ENCODE measurements at places on chromosomes 12 and 14.
A peak's percentile ranks its signal among the peaks of the same experiment; 100 is the strongest.

- no peak for DNase-seq
Observed at GRCh38 chr14:79278798-79279644, 932.3 kb downstream of the DIO2 start.

DNA sequence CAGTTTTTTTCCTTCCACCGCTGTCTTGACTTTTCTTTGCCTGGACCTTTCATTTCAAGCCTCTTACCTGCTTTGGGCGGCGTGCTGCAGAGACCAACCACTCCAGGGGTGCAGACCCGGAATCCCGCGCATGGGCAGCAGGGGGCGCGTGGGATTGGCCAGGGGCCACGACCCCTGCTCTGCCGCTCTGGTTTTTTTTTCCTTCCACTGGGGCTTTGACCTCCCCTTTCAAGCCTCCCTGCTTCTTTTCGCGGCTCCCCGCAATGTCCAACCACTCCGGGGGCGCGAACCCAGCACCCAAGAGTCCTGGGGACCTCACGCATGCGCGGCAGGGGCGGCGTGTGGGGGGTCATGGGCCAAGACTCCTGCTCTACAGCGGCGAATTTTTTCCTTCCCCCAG is 325.1 kb downstream of the ALG10 start:
- DNase-seq, result no peak

DNA sequence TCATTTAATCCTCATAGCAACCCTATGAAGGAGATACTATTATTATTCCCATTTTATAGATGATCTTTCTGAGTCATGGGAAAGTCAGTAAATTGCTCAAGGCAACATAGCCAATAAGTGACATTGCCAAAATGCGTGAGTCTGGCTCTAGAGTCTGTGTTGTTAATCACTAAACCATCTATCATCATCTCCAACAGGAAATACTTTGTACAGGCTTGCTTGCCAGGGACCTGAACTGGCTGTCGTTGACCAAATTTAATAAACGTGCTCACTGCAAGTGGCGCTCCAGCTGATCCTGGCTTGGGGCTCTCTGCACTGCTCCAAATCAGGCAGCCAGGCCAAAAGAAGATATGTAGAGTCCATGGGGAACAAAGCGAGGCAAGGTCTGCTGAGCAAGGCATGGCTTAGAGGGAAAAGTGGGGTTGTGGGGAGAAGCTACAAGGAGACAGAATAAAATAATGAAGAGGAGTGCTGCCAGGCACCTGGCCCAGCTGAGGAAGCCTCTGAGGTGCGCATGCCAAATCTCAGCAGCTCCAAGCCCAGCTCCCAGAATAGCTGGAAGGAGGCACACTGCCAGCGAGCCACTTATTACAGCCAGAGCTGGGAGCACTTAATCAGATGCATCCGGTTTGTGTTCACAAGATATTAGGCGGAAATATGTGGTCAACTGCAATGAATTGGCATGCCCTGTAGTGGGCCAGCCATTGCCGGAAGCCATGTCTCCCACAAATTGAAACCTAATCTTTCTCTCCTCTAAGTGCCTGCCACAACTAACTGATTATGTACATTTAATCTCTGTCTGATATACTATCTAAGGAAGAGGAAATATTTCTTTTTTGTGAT is 43.3 kb upstream of the PTPRO start:
- DNase-seq, result no peak

DNA sequence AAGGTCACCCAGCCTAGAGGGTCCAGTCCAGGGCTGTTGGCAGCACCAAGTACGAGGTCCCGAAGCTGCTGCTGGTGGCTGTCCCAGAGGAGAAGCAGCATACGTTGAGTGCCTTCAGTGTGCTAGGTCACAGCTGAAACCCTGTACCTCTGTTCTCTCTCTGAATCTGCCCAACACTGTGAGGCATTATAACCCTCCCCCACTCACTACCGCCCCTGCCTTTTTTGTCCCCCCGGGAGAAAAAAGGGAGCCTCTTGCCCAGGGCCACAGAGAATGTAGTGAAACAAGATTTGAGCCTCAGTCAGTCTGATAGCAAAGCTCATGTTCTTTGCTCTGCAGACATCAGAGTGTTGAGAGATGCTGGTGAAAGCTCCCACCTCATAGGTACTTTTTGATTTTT is 53.4 kb downstream of the PPP2R5C start:
- no peak for DNase-seq

- no peak for DNase-seq
Observed at GRCh38 chr12:79871621-79872020, 63.3 kb downstream of the PPP1R12A start.

DNA sequence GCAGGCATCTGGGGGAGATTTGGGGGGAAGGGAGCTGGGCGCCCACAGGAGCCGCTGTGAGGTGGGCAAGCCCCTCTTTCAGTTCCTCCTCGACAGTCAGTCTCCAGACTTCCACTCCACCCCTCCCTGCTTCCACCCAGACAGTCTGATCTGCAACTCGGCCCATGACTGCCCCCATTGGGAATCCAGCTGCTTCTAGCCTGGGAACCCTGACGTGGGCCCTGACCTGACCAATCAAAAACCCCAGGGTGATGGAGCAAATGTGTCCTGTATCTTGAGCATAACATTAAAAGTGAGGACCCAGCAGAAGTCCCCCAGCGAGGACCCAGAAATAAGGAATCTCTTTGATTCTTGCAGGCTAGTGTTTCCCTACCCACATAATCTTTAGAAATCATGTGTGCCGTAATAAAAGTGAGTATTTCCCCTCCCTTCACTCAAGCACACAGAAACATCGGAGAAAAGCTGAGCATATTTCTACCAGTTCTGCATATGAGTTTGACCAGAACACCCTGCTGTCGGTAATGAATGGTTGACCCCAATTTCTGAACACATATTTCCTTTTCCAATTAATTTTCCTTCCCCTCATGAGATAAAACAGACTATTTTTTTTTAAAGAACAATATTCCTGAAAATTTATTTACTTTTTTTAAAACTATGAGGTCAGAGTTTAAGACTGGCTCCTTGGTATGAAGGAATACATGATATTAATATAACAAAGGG is 6.4 kb downstream of the SSH1 start:
- DNase-seq, result no peak

GRCh38 chr14:101873991-101874390 is 90.4 kb upstream of the DYNC1H1 start:
- no peak for DNase-seq

GRCh38 chr14:23118506-23119362 is at the start of gene CEBPE:
CEBPE (minus strand) TSS chr14:23119255; CDS start chr14:23119091, 164 bp downstream.
- no peak for DNase-seq

GRCh38 chr12:91397866-91398532 is 215.4 kb upstream of the DCN start:
- no peak for DNase-seq

DNA sequence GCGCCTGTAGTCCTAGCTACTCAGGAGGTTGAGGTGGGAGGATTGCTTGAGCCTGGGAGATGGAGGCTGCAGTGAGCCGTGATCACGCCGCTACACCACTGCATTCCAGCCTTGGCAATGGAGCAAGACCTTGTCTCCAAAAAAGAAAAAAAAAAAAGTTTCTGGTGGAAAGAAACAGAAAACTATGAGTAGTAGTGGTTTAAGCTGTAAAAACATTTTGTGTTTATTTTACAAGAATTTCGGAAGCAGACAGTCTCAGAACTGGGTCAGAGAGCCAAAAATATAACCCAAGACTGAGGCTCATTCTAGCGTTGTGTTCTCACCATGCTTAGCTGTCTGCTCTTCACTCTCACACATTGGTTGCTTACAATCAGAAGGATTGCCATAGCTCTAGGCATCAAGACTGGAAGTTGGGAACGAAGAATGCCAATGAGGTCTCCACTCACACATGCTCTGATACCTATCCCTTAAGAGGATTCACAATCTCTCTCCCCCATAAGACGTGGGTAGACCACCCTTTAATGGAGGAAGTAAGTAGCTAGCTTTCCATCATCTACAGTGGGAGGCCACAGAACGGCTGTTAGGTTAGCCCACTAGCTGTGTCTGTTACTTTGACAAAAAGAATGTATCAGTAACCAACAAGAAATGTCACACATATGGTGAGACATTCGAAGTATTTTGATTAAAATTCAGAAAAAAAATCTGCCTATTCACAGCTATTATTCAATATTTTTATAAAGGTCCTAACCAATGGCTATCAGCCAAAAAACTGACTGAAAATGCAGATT is 117.6 kb upstream of the RASSF8 start:
- DNase-seq, result no peak

- DNase-seq, result no peak
Observed at GRCh38 chr12:86959766-86960458, 703.7 kb upstream of the MGAT4C start.

DNA sequence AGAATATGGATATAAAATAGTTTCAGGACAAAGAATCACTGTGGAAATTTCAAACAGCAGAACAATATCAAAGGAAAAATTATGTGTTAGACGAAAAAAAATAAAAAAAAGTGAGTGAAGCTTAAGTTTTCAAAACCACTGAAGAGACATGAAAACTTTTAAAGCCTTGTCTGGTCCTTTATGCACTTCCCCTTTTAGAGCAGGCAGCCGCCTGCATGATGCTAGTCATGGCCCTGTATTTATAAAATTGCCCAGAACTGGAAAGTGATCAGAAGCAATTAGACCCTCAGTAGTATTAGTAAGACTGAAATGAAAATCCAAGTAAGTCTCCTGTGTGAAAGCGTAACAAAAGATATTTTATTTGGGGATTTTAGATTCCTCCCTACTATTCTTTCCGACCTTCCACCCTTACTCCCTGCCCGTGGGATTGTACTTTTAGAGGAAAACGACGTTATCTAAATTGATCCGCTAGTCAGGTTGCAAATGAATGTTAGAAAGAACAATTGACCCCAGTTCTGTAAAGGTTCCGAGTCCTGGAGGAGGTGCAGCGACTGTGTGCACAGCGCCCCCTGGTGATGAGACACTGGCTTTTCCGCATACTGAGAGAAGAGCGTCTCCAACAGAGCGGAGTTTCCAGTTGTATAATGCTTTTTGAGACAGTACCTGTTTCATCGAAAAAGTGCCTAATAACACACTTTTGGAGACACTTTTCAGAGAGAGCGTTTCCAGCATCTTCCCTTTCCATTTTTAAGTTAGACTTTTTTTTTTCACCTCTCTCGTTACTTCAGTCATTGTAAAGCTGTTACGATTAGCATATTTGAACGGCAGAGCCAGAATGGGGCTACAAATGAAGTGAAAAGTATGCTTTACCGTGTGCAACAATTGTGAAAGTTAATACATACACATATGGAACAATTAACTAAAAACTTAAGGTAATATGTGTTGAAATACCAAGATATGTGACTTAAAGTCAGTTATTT is 12.4 kb downstream of the MGST1 start:
- DNase-seq, result no peak

GRCh38 chr12:93989949-93990348 is 158.4 kb upstream of the PLXNC1 start:
- no peak for DNase-seq

DNA sequence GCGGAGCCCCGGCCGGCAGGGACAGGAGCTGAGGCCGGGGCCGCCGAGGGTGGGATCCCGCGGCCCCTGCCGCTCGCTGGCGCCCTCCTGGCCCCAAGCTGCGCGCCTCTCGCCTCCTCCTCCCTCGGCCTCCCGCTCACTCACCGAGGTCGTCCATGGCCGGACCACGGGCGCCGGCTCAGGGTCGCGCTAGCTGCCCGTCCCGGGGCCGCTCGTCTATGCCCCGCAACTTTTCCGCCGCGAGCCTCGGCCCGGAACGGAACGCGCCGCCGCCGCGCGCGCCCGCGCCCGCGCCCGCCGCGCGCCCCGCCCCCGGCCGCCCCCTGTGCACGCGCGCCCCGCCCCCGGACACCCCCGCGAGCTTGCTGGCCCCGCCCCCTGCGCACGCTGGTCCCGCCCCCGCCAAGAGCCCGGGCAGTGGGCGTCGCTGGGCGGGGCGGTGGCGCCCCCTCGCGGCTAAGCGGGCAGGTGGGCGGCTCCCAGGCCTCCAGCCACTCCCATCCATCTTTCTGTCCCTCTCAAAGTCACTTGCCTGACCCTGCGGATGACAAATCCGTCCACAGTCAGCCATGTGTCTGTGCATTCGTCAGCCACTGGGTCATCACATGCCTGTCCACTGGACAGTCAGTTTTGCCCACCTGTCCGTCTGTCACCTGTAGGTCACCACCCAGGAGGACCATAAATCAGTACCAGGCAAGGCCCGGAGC is at the start of gene PXN:
Gene PXN, minus strand, starts transcription at position 258 of the 707 bp plus-strand sequence. Its CDS starts 101 bp downstream, at position 157.
- peak; percentile 90 for DNase-seq

DNA sequence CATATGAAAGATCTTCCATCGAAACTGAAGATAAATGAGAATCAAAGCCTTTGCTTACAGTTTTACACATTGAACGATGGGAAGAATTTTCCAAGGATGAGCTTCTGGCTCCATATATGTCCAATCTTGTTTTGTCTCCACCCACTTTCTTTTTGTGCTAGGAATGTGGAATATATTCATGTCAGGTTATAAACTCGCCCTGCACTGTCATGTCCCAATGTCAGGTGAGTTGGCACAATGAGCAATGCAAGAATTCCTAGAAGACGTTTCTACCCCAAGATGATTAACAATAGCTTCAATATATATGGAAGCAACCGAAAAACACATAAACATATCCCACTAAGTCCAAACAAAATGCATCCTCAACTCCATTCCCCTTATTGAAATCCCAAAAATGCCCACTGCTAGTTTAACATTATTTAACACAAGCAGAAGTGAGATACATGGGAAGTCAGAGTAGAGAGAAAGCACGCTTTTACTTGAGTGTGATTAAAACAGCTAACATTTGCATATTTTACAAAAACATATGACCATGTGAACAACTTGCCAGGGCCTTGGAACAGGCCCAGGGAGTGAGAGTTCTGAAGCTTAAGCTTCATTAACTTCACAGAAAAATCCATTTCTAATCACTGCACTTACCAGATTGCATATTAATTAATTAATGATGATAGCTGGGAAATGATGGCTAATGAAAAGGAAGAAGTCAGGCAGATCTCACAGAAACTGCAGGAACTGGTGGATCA is 233.9 kb downstream of the GXYLT1 start:
- no peak for DNase-seq

GRCh38 chr12:7188562-7189397 is 706 bp upstream of the PEX5 start:
- peak; percentile 69 for DNase-seq

DNA sequence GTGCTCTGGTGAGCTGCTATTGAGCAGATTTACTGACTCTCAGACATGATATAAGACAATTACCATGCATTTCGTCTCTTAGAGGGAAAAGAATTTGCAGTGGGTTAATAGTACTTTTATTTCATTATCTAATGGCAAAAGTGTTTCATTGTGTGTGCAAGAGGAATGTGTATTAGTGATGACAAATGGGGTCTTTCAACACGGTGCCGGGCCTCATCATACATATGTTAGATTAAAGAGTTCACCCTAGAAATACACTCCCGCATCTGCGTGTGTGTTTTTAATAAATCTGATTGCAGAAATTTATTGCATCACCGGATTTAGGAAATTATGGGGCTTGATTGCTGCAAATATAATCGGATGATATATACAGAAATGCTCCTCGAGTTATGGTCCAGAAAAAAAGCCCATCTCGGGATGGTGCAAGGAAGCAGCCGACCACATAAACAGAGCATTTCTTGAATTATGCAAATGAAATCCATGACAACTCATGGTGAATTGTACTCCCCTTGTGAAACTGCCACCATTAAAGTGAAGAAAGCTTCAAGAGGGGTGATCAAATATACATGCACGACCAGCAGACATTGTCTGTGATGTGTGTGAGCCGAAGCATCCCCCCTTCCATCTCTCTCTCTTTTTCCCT is 156.0 kb downstream of the PHETA1 start:
- DNase-seq, result no peak

All from stimulated activated CD4-positive, alpha-beta T cell treated with anti-CD3 and anti-CD28 coated beads, Interleukin-4, amount 100 ng/mL, for 1 hour (primary cell).